Left lung (tissue), 14 donors: ENCODE measurements at places on chromosomes 4 and X.

DNA sequence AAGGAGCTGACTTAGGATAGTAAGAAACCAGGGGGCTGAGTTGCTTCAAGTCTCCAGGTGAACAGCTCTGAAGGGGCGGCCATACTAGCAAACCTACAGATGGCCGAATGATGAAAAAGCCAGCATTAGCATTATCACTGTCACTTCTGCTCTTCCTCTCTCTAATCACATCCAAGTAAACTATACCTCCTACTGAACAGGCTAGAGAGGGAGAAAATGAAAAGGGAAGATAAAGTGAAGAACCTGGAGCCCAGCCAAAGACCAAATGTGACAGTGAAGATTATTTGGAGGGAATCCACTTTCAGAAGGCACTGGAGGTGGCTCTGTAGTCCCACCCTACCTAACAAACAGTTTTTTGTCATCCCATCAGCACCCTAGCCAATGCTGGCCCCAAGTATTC is 50.4 kb upstream of the PRPS1 start:
- no peak for DNase-seq

- DNase-seq: no peak
These were observed 6.4 kb upstream of the ZNF674 start for GRCh38 chrX:46551494-46552128.

GRCh38 chr4:127759893-127760292 is 22.2 kb upstream of the HSPA4L start:
- no peak for DNase-seq

DNA sequence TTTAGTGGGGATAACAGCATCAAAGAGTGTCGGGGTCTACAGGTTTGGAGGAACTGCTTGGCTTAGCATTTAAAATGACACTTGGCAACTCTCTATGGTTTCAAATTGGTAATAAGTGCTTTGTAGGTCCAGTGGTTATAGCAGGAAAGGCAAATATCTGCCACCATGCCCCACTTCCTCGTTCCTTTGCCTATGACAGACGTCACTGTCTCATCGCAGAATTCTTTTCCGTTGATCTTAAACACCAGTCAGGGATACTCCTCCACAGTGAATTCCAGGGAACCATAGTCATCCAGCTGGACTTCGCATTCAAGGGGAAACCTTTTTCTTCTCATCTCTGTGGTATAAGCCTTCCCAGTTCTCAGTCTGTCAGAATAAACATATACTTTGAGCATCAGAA is 319.1 kb downstream of the GPAT3 start:
- DNase-seq: no peak

DNA sequence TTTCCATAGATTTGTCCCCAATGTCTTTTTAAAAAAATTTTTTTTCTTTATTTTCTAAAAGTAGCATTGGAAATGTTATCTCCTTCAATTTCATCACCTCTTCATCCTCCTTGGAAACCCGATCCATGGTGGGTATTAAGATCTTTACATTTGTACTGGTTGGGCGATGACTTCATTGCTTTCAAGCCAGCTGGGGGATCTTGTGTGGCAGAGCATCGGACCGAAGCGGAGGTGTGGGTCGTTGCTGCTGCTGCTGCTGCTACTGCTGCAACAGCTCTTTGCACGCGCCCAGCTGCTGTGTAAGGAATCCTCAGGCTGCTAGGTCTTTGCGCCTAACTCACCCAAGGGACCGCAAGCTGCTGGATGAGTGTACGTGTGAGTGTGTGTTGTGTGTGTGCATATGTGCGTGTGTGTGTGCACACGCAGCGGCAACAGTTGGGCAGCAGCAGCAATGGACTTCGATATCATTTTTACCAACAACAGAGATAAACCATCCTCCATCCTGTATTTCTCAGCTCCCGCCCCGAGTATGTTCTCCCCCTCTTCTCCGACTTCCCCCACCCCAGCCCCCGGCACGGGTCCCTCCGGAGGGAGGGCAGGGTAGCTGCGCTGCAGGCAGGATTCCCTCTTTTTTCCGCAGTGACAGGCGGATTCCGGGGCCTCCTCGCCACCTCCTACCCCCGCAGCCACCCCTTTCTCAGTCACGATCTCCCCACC is 768 bp upstream of the CDKL5 start:
- DNase-seq: no peak
